ENCODE measurements at places on chromosomes 4 and X.

GRCh38 chr4:98474408-98474844 is 184.0 kb downstream of the TSPAN5 start:
- DNase-seq, result no peak

GRCh38 chr4:8896506-8896905 is 24.9 kb upstream of the HMX1 start:
- no peak for DNase-seq

DNA sequence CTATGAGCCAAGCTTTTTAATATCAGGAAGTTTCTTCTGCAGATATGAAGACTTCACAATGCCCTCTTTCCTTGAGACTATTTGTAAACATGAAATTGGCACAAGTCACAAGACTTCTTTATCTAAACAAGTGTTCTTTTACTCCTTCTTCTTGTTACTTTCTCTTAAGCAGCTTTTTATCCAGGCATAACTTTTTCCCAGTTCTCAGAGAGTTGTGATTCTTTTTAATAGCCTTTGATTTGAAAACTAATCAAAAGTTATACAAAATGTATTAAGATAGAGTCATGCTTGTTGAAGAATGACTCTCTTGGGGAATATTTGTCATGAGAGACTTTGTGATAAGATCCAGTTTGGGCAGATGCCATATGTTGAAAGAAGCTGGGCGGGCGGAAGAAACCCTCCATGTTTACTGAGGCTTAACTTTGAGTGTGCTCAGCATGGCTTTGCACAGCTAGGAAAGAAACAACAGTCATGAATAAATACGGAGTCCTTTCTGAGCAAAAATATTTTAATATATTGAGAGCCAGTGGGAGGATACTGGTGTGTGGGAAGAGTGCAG is 39.3 kb downstream of the SYTL5 start:
- no peak for DNase-seq

GRCh38 chrX:133630362-133630761 is 215.1 kb upstream of the GPC4 start:
- DNase-seq, result no peak

DNA sequence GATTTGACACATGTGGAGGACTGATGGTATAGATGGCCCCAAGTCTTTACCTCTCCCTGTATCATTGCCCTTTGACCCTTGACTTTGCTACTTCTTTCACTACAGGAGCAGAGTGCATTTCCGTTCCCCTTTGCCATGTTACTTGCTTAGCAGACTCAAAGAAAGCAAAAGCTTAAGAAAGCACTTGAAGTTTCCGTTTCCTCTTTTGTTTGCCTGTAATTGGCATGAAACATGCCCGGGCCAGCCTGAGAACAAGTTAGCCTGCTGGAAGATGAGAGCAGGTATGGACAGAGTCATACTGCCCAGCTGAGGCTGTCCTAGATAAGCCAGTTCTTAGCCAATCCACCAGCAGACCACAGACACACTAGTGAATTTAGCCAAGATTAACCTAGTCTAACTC is 206.0 kb downstream of the BCOR start:
- no peak for DNase-seq

- no peak for DNase-seq
Observed at GRCh38 chr4:3208826-3209225, 40.1 kb upstream of the MSANTD1 start.

DNA sequence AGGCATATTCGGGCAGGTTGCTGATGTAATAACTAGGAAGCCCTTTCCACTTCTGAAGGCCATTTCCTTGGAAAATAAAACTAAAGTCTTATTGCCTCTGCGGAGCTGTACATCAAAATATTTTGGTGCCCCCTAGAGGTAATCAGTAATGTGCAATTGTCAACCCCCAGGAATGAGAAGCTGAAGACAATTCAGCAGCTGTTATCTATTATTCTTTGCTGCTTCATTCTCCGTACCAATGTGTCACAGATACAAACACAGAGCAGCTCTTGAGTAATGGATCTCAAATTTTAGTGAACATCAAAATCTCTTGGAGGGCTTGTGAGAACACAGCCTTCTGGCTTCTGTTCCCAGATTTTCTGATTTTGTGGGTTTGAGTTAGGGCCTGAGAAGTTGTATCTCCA is 3.5 kb upstream of the SLIT2 start:
- DNase-seq, result no peak

DNA sequence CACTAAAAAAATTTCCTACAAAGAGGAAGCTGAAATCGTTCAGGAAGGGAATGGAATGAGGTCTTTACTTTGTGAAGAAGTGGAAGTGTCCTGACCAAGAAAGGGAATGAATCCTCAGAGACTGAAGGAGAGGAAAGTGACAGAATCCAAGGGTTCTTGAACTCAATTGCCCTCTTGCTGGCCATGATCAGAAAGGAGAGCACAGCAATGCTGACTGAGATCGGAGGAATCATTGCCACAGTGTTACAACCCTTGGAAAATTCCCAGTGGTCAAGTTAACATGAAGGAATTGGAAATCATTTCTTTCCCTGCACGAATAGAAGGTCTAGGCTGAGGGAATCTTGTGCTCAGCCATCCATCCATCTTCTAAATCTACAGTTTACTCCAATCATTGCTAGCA is 190.0 kb upstream of the NEIL3 start:
- no peak for DNase-seq

- DNase-seq, result no peak
Observed at GRCh38 chr4:79334783-79335182, 8.9 kb upstream of the NAA11 start.

- DNase-seq, result no peak
Observed at GRCh38 chr4:99629962-99630554, 27.6 kb downstream of the C4orf54 start.

GRCh38 chrX:13923289-13923688 is 106.4 kb upstream of the GPM6B start:
- no peak for DNase-seq

- DNase-seq, result no peak
Observed at GRCh38 chrX:95539041-95539440, 1145.6 kb upstream of the DIAPH2 start.

GRCh38 chr4:178414042-178414441 is 971.8 kb upstream of the AGA start:
- no peak for DNase-seq

DNA sequence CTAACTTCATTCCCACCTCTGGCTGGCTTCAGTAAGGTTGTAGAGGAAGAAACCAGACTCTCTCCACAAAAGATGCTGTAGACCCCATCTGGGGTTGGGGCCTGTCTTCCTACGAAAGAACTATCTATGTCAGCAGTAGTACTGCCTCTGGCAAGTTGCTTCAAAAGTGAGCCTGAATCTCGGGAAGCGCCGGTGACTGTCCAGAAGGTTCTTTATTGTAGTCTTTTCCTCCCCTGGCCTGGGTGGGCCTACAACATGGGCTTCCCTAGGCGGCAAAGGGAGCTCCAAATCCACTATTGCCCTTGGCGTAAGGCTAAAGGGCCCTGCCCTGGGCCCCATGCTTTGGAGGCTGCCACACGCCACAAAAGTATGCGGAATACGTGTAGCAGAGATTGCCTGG is 38.6 kb upstream of the NYX start:
- no peak for DNase-seq

DNA sequence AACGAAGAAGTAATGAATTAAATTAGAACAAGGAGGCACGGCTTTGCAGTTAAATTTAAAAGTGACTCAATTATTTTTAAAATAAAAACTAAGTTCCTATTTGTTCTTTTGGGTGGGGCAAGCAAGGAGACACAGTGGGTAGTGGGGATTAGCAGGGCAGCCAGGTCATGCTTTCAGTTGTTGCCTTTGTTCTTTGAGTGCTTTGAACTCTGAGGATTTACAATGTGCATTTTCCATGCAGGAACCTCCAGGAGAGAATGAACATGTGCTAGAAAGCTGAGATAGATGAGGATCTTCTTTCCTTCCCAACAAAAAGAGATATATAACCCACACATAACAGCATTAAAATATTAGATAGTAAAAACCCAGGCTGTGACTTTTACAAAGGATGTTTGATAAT is 420.4 kb upstream of the CTSO start:
- DNase-seq, result no peak

- peak; percentile 29 for DNase-seq
Observed at GRCh38 chr4:54657551-54658251, at the start of gene KIT. Gene KIT, plus strand, starts transcription at chr4:54657957. Its CDS starts 58 bp downstream, at chr4:54658015.

- no peak for DNase-seq
Observed at GRCh38 chrX:70509078-70509477, 64.4 kb downstream of the DLG3 start.

DNA sequence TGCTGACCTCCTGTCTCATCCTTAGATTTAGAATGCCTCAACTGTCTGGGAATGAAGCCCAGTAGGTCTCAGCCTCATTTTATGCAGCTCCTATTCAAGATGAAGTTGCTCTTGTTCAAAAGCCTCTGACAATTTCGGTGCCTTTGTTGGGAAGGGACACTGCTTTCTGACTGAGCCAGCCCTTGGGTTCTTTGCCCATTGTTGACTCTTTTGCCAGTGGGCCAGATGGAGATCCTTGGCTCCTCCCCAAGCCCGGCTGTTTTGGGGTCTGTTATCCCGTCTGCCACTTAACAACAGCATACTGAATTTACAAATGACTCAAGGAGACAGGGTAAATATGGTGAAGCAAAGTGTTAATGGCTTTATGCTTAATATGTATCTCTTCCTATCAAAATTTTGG is 58.3 kb upstream of the PRKX start:
- DNase-seq, result no peak

- no peak for DNase-seq
Observed at GRCh38 chrX:72100051-72100755, 31.5 kb downstream of the RTL5 start.

GRCh38 chr4:6056976-6057766 is 38.9 kb upstream of the C4orf50 start:
- DNase-seq, result no peak

- no peak for DNase-seq
Observed at GRCh38 chr4:26871611-26872010, 11.0 kb downstream of the STIM2 start.

DNA sequence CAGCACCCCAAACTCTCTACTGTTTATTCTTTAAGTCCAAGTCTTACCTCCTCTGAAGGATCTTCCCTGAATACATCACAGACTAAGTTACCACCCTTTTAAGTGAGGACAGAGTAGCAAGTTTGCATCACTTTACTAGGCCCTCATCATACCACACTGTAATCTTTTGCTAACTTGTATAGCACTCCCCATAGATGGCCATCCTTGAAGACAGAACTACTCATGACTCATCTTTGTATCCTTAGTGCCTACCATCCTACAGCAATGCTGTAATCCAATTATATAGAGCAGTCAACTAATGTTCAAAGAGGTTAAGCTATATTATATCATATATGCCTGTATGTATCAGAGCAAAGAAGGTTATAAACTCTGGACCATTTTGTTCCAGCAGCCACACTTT is 101.4 kb downstream of the ADAMTS3 start:
- no peak for DNase-seq

DNA sequence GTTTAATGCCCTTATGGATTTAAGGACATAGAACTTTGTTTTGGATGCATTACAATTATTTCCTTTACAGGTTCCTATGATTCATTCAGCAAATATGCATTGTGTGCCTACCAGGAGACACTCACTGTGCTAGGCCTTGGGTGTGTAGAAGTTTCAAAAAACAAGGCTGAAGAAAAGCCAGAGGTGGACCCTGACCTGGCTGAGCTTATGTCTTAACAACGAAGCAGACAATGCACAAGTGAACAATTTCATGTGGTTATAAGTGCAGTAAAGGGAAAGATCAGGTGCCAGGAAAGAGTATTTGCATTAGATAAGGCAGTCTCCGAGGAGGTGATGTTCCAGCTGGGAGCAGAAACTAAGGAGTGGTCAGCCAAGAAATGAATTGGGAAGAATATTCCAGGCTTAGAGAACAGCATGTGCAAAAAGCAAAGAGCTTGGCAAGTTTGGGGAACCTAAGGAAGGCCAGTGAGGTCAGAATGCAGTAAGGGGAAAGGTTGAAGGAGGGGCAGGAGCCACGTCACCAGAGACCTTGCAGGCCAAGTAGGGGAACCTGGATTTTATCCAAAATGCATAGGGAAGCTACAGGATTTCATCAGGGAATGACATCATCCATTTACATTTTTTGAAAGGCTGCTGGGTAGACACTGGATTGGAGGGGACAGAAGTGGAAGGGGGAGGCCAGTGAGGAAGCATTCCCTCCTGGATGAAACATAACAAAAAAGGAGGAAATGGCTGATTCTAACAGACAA is 193.6 kb downstream of the SOWAHB start:
- DNase-seq, result no peak

DNA sequence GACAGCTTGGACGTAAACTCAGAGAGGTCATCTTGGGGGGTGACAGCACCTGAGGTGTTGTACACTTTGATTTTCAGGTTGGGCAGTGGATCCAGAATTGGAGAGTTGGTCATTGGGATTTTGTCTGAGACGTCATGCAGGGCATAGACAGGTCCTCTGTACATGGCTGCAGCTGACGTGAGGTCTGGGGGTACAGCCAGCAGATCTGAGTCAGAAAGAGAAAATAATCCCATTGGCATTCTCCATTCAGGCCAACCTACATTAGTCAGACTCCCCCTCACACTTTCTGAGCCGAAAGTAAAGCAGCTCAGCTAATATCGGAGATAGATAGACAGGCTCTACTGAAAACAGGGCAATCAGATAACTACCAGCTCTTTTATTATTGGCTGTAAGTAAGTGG is 329.7 kb downstream of the UNC5C start:
- no peak for DNase-seq

- DNase-seq, result no peak
Observed at GRCh38 chr4:10320130-10320529, 137.1 kb downstream of the ZNF518B start.

GRCh38 chr4:11618666-11619282 is 190.1 kb upstream of the HS3ST1 start:
- no peak for DNase-seq
